ENCODE measurements at places on chromosomes 7 and 10.
A peak's percentile ranks its signal among the peaks of the same experiment; 100 is the strongest.

DNA sequence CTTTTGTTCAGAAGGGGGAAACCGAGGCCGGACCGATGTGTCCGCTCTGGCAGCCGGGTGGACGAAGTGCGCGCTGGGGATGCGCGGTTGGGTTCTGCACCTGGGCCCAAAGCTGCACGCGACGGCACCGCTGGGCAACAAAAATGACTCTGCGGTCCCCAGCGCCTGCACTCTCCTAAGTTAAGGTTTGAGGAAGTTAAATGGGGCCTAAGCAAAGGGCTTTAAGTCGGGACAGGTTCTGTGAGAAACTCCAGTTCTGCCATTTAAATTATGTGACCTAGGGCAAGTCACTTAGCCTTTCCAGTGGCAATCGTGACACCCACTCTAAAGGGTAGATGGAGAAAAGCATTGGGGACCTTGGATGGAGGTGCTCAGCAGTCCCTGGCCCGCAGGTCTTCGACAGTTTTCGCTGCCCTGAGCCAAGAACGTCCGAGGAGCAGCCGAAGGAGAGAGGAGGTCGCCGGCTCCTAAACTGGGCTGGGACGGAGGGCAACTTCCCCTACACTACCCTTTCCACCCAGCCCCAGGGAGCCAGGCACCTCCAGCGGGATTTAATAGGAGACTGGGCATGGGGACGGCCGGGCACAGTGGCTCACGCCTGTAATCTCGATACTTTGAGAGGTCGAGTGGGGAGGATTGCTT is 534 bp upstream of the ACBD5 start:
- DNase-seq: peak; percentile 40

- DNase-seq: no peak
Observed at GRCh38 chr10:100729862-100730724, 15.3 kb upstream of the PAX2 start.

DNA sequence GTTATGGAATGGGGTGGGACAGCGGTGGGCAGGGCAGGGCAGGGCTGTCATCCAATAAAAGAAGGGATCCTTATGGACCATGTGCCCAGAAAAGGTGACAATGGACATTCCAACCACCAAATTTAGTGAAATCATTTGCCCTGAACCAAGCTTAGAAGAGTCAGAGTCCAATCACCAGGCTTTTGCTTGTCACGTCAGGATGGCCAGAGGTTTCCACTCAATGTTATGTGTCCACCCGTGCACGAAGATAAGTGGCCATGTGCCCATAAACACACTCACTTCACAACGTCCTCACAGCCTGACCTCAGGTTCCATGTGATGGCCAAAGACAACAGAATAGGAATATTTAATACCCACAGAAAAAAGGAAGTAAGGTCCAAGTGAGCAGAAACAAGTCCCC is 36.6 kb upstream of the PLPP4 start:
- DNase-seq: no peak

- DNase-seq: no peak
Observed at GRCh38 chr7:135670179-135670578, 7.9 kb downstream of the STMP1 start.

DNA sequence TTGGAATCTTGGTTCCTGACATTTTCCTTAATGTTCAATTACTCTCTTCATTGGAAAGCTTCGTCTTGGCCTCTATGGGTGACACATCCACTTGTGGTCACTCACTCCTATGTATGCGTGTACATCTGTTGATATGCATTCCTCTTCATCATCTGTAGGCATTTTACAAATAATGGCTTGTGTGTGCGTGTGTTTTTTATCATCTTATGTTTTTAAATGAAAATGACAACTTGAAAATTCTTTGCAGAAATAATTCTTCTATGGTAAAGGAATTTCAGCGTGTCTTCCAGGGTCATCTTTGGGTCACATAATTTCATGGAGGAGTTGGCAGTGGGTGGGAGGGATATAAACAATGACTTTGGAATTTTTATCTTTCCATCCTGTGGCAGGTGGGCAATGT is 925.1 kb downstream of the LRMDA start:
- no peak for DNase-seq

GRCh38 chr10:4758256-4758655 is 67.8 kb upstream of the AKR1E2 start:
- DNase-seq: no peak

DNA sequence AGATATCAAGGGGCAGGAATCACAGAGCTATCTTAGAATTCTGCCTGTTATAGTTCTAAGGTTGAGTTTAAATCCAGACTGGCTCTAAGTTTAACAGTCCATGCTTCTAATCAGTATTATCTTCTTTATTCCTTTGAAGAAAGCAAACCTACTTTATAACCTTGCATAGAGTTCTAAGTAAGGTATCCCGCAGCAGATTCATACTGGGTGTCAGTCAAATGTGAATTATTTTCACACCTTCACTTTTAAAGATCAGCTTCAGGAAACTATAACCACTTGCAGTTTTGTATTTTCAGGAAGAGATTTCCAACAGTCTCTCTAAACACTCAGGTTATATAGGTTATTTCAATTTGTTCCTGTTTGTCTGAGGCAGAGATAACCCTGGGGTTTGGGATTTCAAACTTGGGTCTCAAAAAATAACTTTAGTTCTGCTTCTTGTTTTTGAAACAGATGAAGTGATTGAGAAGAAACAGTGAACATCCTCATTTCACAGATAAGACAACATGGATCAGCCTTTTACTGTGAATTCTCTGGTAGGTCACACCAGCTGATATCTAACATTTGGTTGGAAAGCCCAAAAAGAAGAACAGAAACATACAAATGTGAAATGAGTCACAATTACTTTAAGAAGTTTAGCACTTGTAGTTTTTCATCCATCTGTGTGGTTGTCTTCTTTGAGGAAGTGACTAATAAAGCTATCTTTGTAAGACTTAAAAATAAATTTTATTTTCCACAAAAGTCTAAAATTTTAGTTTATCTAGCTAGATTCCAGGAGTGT is 21.4 kb downstream of the STAMBPL1 start:
- DNase-seq: no peak

- no peak for DNase-seq
Observed at GRCh38 chr10:21860718-21861117, 142.8 kb downstream of the DNAJC1 start.

GRCh38 chr10:43944381-43945093 is 295.9 kb upstream of the ZNF32 start:
- no peak for DNase-seq

GRCh38 chr10:11704092-11704491 is 38.1 kb upstream of the ECHDC3 start:
- no peak for DNase-seq

DNA sequence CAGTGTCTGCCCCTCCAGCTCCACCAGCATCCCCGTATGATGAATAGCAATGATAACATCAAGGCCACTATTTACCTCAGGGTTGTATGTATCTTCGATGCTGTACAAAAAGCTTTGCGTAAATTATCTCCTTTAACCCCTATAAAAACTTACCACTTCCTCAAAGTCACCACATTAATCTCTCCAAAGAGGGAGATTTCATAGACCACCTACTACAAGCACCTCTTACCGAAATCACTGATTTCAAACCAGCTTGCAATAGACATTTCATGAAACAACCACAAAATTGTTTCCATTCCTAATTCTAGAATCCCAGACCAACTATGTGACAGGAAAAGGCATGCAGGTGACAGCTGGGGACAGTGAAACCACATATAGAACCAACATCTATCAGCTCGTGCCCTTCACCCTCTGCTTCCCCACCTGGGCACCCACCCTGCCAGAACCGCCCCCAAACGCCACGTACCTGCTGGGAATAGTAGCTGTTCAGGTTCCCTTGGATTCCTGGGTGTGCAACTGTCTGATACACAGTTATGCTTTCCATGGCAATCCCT is 20.1 kb upstream of the MMP21 start:
- no peak for DNase-seq

GRCh38 chr10:124603376-124604213 is 140.6 kb downstream of the FAM53B start:
- DNase-seq: peak; percentile 15

- no peak for DNase-seq
Observed at GRCh38 chr10:21099291-21100062, 202.4 kb upstream of the NEBL start.

DNA sequence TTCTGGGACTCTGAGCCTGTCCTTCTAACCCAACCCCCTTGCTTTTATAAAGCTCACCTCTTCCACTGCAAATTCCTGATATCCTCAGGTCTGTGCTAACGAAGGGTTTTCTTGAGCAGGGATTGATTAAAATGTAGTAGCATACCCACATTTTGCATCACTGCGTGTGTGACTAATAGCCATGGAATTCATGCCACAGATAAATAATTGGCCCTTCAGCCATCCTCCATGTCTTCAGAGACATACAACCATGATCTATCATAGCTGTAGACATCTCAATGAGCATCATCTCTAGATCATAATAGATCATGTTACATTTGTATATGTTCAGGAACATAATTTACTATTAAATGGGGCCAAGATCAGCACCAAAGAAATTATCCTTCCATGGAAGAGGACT is 990.3 kb downstream of the KCNMA1 start:
- no peak for DNase-seq

GRCh38 chr7:91941450-91941849 is 788 bp downstream of the AKAP9 start:
- DNase-seq: peak; percentile 67

GRCh38 chr10:6382081-6382480 is 179.3 kb downstream of the PFKFB3 start:
- no peak for DNase-seq
